Stimulated activated CD8-positive, alpha-beta memory T cell treated with anti-CD3 and anti-CD28 coated beads, Interleukin-2, amount 100 ng/mL, for 1 hour (primary cell): ENCODE measurements at places on chromosomes 3 and 15.

DNA sequence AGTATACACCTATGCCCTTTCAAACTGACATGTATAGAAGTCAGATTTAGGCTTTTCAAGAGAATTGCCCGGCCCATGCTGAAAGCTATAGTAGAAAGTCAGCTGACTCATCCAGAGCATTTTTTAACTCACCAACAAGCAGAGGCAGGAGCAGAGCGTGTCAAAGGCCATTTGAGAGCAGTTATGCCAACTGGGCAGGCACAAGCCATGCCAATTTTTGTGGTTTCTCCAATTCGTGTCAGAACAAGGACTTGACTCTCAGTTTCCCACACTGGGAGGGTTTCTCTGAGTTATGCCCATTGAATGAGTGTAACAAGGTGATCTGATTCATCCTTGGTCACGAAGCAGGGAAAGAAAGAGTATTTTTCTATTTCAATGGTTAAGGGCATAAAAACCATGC, 403.3 kb upstream of the THBS1 start:
- no peak for DNase-seq

- DNase-seq = no peak
Observed at GRCh38 chr15:87433871-87434270, 822.7 kb downstream of the NTRK3 start.

- DNase-seq = no peak
Observed at GRCh38 chr3:39780352-39780751, 29.1 kb upstream of the MYRIP start.

DNA sequence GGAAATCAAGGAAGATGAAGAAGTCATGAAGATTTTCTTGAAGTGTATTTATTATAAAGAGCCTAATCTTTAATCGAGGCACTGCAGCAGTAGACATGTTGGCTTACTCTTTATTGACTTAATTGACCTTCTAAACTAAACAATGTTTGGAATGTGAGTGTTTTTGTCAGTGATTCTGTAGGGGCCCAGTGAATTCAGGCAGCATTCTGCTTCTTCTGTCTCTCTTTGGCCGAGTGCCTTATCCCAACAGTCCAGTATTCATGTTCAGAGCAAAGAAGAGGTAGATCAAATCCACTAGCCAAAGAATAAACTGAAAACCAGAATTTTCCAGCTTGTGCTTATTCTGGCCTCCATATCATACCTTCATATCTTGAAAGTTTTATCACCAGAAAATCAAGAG, 55.7 kb downstream of the RLBP1 start:
- DNase-seq = no peak

DNA sequence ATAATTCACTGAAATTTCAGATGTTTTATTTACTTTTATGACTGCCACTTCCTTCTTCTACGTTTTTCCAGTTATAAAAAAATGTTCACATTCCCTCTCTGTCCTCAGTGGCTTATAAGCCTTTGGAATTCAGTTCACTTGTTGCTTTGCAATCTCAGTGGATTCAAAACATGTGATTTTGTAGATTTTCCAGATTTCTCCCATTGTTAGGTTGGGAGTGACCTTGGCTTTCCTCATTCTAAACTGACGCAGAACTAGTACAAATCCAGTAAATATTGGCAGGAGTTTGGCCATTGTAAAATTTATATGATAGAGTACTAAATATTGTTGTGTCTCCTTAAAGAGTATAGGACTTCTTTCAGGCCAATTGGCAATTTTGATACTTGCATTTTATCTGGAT, 812.3 kb upstream of the ROBO1 start:
- DNase-seq = no peak
